ENCODE measurements at places on chromosomes 4 and X.

DNA sequence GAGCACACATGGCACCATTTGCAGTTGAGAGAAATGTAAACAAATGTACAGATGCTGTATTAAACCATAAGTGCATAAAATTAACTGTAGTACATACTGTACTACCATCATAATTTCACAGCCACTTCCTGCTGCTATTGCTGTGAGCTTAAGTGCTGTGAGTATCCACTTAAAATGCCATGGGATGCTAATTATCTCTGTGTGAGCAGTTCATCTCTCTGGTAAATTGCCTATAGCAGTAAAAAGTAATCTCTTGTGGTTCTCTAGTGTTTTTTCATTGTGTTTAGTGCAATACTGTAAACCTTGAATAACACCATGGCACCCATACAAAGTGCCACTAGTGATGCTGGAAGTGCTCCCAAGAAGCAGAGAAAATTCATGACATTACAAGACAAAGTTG, 9.9 kb upstream of the SCOC start:
- DNase-seq: no peak

- no peak for DNase-seq
Measured at GRCh38 chr4:21856754-21857153, 91.8 kb downstream of the KCNIP4 start.

- no peak for DNase-seq
Measured at GRCh38 chr4:19348746-19349145, 903.0 kb upstream of the SLIT2 start.

DNA sequence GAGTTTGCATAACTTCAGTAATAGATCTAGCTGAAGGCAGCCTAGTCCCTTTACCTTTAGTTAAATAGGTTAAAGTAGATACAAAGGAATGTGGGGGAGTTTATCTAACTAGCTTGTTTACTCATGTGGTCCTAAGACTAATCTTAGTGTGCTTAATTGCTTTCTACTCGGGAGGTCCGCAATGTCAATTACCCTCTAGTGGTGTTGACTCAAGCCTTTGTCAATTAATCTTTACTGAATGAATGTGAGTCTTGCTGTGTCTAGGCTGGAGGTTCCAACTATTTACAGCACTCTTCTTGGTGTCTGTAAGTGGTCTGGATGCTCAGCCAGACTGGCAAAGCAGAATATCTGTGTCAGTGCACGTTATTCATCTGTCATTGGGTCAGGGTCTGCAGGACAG, 17.9 kb upstream of the YTHDC1 start:
- no peak for DNase-seq

- no peak for DNase-seq
Measured at GRCh38 chr4:78781139-78781538, 5.0 kb downstream of the BMP2K start.

GRCh38 chr4:185797596-185798338, 14.2 kb downstream of the SORBS2 start:
- no peak for DNase-seq

GRCh38 chr4:41064953-41065352, 149.4 kb downstream of the APBB2 start:
- DNase-seq: no peak

DNA sequence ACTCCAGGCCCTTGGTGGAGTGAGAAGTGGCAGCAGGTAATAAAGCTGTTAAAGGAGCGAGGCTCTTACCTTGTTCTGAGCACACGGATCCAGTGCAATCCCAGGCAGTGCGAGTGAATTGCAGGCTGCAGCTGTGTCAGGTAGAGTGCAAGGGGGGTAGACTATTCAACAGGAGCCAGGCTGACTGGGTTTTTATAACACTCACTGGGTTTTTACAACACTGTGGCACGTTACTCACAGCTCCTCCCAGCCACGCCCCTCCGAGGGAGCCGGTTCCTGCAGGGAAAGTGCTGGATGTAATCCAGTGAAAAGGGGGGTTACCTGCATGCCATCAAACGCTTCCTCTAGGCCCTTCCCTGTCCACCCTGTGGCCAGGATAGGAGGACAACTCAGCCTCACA, 358 bp downstream of the FGFBP1 start:
- no peak for DNase-seq

GRCh38 chrX:150365051-150365989, 2.2 kb downstream of the MAMLD1 start:
- peak; percentile 26 for DNase-seq

DNA sequence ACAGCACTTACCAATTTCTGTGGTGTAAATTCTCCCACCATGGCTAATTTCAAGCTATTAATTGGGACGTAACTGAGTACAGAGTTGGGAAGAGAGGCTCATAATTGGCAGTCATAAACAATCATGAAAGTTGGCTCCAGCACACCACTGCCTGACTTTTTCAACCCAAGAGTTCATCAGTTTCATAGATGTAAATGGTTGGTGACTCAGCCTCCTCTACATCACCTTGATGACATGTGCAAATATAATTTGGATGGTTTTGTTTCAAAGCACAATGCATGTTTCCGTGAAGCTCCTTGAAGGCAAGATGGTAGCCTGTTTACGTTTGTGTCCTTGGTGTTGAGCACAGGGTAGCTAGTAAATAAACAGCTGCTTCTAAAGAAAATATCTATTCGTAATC, 235.1 kb downstream of the LDB2 start:
- no peak for DNase-seq

GRCh38 chrX:2587146-2587545, 86.4 kb upstream of the DHRSX start:
- DNase-seq: no peak

DNA sequence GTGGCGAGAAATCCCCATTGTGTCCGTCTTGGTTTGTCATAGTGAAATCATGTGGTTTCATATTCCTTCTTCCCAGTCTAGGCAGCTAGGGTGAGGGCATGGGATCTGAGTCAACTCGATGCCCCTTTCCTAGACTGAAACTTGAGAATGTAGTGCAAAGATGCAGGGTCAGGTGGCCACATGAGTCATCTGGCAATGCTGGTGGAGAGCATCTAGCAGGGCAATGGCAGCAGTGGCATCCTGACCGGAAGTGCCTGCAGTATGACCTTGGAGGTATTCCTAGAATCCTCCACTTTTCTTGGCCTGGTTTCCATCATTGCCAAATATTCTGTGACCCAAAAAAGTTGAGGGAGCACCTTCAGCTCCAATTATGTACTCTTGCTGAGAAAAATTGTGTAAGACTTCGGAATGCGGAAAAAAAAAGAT, 39.1 kb upstream of the TMEM184C start:
- DNase-seq: no peak

- DNase-seq: no peak
Measured at GRCh38 chr4:3410401-3411135, 31.2 kb upstream of the HGFAC start.

DNA sequence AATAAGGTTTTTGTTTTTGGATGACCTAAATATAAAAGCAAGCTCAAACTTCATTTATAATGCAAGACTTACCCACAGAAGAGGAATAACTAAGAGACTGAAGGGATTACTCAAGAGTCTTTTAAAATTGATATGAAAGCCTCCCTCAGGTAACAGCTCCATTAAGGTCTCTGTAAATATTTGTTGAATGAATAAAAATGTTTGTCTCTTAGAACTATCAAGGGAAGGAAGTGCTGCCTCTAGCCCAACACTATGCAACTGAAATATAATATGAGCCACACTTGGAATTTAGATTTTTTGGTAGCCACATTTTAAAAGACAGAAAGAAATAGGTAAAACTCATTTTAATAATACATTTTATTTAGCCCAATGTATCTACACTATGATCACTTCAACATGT, 127.8 kb downstream of the SH3RF1 start:
- no peak for DNase-seq

DNA sequence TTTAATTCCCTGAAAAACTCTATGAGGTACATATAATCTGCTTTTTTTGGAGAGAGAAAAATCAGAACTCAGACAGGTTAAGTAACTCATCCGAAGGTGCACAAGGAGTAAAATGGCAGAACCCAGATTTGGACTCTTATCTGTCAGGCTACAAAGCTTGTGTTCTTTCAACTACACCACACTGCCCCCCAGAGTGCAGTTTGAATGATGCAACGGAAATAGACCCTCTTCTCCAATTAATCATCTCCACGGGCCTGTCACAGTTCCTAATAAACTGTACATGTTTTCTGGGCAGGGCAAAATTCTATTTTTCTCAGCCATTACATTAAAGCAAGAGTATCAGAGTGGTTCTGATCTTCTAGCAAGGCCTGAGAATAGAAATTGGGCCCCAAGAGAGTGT, 35.3 kb upstream of the DCX start:
- DNase-seq: no peak

DNA sequence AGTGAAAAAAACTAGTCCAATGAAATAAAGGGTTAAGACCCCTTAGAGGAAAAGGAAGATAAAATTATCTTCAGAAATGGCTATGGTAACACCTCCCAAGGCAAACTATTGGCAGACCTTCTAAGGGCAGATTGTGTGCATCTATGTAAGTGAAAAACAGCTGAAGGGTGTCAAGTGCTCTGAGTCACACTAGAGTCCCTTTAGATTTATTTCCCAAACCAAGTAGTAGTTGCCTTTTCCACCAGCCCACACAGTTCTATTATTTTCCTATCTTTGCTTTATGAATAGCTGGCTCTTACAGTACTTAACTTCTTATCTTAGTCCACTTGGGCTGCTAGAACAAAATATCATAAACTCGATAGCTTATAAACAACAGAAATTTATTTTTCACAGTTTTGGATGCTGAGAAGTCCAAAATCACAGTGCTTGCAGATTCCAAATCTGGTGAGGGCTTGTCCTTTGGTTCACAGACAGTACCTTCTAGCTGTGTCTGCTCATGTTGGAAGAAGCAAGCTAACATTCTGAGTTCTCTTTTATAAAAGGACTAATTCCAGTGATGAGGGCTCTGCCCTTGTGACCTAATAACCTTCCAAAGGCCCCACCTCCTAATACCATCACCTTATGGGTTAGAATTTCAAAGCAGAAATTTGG, 143.6 kb downstream of the GRID2 start:
- DNase-seq: no peak

All from stimulated activated CD8-positive, alpha-beta memory T cell treated with anti-CD3 and anti-CD28 coated beads, Interleukin-4, amount 100 ng/mL, for 1 hour (primary cell).